Smooth muscle cell of the umbilical artery (primary cell): ENCODE measurements at places on chromosomes 6 and 20. TPM values are rescaled to one million over a fixed set of nuclear protein-coding genes. Genes with fewer than 3 reads are reported as not detected.

EFHC1 gene
- total RNA-seq, result 16.7 and 19.0 TPM in 2 replicates

CD24 gene
- 3.3 and 7.2 TPM in 2 replicates for total RNA-seq

RPRD1B gene
- total RNA-seq, result 29.1 and 29.4 TPM in 2 replicates

DOK5 gene
- 17.2 and 19.8 TPM in 2 replicates for total RNA-seq

CRIP3 gene
- not detected in 2 replicates for total RNA-seq

TPX2 gene
- 4.2 and 28.5 TPM in 2 replicates for total RNA-seq

ECT2L gene
- total RNA-seq, result not detected in 2 replicates

RNF182 gene
- 0.30 and 1.8 TPM in 2 replicates for total RNA-seq

NHSL1 gene
- 7.4 and 12.1 TPM in 2 replicates for total RNA-seq

ASIP gene
- not detected in 2 replicates for total RNA-seq

NRSN1 gene
- total RNA-seq, result not detected in 2 replicates

ROMO1 gene
- total RNA-seq, result 62.5 and 200 TPM in 2 replicates

PLCB4 gene
- total RNA-seq, result 2.5 and 2.7 TPM in 2 replicates

EDN1 gene
- 1.8 and 2.8 TPM in 2 replicates for total RNA-seq

TRAPPC3L gene
- total RNA-seq, result 0.30 TPM in 1 of 2 replicates, not detected in the other

SERAC1 gene
- total RNA-seq, result 11.5 and 16.3 TPM in 2 replicates

PTCRA gene
- not detected in 2 replicates for total RNA-seq

HIVEP2 gene
- 16.0 and 37.5 TPM in 2 replicates for total RNA-seq

SIRPD gene
- total RNA-seq, result not detected in 2 replicates

EYS gene
- 0.05 TPM in 1 of 2 replicates, not detected in the other for total RNA-seq

PARD6B gene
- total RNA-seq, result 0.37 and 0.59 TPM in 2 replicates

CFB gene
- 4.1 and 28.8 TPM in 2 replicates for total RNA-seq

CUTA gene
- 84.6 and 90.6 TPM in 2 replicates for total RNA-seq

DEFB132 gene
- total RNA-seq, result not detected in 2 replicates

PKIB gene
- 1.6 and 5.9 TPM in 2 replicates for total RNA-seq

DAAM2 gene
- total RNA-seq, result 1.2 and 1.4 TPM in 2 replicates

EFCAB8 gene
- under 0.01 and 0.97 TPM in 2 replicates for total RNA-seq

TSPO2 gene
- total RNA-seq, result not detected in 2 replicates

SYTL3 gene
- 0.89 and 1.7 TPM in 2 replicates for total RNA-seq

HFE gene
- total RNA-seq, result 16.3 and 24.6 TPM in 2 replicates

AVP gene
- not detected in 2 replicates for total RNA-seq

ADGRF5 gene
- total RNA-seq, result under 0.01 and 0.09 TPM in 2 replicates

LPA gene
- total RNA-seq, result not detected in 2 replicates

TP53TG5 gene
- not detected in 2 replicates for total RNA-seq
